Aorta (tissue), 5 donors: ENCODE measurements at places on chromosomes 7 and 10. TPM values are rescaled to one million over a fixed set of nuclear protein-coding genes. Genes with fewer than 3 reads are reported as not detected.
A peak's percentile ranks its signal among the peaks of the same experiment; 100 is the strongest.

DNA sequence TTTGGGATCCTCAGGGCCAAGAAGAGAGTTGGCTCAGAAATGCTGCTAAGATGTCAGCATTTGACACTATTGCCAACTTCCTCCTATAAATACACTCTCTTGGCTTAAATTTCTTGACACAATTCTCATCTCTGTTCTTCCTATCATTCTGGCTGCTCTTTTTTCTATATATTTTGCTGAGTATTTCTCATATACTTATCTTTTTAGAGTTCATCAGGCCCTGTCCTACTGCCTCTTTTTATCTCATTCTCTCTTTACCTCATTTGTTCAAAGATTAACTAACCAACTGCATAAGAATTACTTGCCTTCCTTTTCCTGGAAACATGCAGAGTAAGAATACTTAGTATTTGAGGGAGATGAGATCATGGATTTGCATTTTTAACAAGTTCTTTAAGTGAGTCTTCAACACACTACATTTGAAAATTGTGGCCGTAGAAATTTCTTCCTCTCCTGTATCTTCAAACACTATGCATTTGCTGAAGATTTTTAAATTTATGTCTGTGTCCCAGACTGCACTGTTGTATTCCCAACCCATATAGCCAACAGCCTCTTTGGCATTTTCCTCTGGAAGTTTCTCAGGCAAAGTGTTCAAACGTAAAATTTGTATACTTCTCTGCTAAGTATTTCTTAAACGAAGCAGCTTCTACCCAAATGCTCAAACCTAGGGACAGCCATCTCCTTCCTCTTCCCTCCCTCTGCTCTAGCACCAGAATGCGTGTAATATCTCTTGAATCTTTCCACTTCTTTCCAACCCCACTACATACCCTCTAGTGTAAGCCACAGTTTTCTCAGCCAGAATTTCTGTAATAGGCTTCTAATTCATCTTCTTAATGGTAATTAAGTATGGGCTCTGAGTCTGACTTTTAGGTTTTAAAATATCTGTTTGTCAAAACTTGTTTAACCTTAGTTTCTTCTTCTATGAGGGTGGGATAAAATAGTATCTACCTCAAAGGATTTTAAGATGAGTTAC lies 35.5 kb downstream of the ARL4A start:
- no peak for DNase-seq

DNA sequence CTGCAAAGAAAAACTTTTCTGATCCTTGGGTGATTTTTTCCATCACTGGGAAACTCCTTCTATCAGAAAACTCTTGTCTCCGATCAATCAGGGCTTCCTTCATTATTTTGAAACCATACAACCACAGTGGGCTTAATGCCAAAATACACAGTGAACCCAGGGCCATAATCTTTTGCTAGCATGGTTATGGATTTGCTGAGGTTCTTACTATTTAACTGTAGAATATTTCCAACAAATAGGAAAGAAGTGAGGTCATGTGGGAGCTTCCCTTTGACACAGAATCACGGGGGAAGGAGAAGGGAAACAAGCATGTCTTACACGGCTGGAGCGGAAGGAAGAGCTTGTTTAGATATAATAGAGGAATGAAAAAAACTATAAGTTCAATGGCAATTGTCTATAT lies 1241.7 kb downstream of the REEP3 start:
- DNase-seq = no peak

Gene CNPY1
- polyA plus RNA-seq = not detected

DNA sequence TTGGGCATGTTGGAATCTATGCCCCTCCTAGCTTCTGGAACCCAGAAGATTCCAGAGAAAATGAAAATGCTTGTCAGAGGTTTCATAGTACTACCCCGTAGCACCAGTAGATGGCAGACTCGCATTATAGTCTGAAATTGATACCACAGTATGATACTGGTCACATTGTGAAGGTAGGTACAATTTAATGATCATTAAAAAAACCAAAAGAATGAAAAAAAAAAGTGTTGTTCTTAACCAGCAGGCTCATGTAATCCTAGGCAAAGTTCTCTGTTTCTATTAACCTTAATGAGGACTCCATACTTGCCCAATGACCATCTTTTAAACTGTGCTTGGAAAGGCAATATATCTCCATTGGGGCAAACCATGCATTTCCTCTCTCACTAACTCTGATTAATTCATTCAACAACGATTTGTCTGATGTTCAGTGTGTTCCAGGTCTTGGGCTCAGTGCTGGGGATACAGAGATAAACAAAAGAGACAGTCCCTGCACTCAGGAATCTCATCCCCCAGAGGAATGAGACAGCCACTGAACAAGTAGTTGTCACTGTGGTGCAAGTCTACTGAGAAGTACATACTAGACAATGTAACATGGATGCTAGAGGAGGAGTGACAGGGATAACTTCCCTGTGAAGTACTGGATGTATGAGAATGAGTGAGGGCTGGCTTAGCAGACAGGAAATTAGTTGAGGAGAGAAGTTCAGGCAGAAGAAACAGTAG lies 223.5 kb upstream of the PHYHIPL start:
- no peak for DNase-seq

- DNase-seq = peak; percentile 91
Observed at GRCh38 chr10:97499561-97500296, 1.0 kb downstream of the UBTD1 start.
